NCI-H69 (cell line): ENCODE measurements at places on chromosomes 13 and 19.

DNA sequence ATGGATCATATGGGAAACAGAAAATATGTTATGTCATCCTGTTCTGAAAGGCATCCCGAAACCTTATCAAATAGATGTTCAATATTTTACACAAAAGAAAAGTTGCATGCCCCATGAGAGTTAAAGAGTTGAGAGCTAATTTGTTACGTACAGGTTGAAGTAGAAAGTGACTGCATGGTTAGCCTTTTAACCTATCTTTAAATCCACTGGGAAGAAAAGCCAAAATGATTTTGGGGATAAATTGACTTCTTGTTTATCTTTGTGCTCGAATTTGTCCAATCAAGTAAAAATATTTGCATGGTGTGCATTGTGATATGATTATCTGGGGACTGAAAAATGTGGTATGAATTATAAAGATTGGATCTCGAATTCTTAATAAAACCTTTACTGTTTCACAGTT lies 230.1 kb downstream of the POSTN start:
- no peak for DNase-seq

DNA sequence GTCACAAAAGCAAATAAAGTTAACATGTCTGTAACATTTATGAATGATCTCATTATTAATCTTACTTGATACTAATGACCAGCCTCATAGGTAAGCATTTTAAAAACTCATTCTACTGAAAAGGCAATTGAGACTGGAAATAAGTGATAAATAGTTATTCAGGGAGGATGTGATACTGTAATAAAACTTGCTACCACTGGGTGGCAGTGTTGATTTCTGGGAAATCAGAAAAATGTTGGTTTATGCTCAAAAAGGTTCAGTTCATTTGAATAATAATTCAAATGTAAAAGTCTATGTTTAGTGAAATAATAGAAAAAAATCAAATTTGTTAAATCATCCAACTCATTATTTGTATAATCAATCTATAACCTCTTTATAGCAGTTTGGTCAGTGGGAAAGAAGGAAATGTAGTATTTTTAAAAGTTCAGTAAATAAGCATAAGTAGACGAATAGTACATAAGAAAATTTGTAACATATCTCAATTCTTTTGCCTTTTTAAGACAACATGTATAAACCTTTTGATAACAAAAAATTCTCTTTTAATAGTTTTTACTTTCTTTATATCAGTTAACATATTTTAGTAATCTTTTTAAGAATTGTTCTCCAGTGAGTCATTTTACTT lies 9.6 kb downstream of the ABHD13 start:
- peak; percentile 51 for DNase-seq

GRCh38 chr19:37220383-37220782 lies 2.4 kb downstream of the ZNF383 start:
- no peak for DNase-seq

- no peak for DNase-seq
Measured at GRCh38 chr13:51048166-51048461, 63.0 kb downstream of the C13orf42 start.

DNA sequence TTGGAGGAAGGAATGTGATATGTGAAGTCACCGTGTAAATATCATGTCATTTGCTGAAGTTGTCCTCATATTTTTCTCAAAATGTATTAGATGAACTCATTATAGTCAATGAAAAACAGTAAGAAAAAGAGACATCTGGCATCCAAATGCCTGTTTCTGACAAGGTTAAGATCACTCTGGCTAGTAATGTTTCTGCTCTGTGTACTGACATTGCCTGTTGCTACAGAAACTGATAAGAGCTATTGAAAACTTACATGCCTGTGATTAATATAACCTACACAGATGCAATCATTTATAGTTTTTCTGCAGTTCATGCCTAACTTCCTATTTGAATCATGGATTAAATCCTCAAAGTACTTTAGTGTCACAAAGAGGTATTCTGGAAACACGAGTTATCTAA lies 249.8 kb downstream of the NBEA start:
- DNase-seq, result no peak

- no peak for DNase-seq
Measured at GRCh38 chr13:106492588-106493475, 42.6 kb downstream of the EFNB2 start.

DNA sequence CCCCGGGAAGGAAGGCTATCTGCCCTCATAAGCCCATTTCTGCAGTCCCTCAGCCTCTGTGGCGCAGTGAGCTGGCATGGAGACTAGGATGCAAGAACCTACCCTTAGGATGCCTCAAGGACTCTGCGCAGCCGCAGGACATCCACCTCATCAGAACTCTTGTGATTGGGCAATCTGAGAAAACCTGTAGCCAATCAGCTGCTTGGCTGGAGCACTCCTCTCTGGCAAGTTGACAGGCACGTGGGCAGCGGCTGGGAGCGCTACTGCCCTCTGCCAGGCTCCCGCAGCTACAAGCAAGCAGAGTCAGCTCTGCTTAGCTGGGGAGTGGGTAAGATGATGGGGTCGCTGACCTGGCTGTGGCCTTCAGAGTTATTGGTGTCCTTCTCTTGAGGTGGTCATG lies 1.5 kb upstream of the ECSIT start:
- DNase-seq, result peak; percentile 99

- peak; percentile 74 for DNase-seq
Measured at GRCh38 chr19:41995959-41996797, 2.1 kb upstream of the ATP1A3 start.

DNA sequence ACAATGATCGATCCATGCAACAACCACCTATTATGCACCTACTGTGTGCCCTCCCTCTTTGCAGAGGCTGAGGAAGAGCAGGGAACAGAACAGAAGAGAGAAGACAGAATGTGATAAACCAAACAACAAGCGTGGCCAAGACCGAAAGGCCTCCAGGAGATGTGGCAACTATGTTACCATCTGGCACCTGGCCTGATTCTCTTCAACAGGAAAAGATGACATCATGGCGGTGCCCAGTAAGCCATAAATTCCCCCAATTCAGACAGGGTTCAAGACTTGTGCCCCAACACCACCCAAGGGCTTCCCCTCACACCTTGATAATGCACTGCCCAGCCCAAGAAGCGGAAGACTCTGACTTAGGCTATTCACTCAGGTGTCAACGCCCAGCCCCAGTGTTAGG lies 44.3 kb downstream of the SLC7A1 start:
- no peak for DNase-seq
